Glutamatergic neuron (in vitro differentiated cells): ENCODE measurements at places on chromosomes 1 and 21.
A peak's percentile ranks its signal among the peaks of the same experiment; 100 is the strongest.

GRCh38 chr1:183898001-183898396 lies 93.1 kb downstream of the RGL1 start:
- DNase-seq = no peak

- DNase-seq = no peak
Measured at GRCh38 chr1:165949335-165950130, 122.1 kb downstream of the UCK2 start.

DNA sequence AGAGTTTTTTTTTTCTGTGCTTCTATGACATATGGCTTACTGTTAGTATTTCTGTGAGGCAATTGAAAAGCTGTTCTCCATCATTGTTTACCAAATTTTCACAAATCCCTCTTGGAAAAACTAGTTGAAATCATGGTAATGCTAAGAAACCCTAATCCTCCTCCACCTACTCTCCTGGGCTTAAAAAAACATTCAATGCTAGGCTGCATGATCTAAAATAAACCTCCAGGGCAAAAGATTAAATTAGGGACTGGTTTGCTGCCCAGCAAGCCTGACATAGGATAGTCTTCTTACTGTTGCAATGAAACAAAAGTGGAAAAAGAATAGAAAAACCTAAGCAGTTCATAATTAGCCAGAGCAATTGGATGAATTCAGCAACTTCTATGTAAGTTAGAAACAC lies 16.1 kb downstream of the C1orf52 start:
- DNase-seq = no peak

- no peak for DNase-seq
Measured at GRCh38 chr1:167683226-167683625, 38.6 kb upstream of the MPZL1 start.

DNA sequence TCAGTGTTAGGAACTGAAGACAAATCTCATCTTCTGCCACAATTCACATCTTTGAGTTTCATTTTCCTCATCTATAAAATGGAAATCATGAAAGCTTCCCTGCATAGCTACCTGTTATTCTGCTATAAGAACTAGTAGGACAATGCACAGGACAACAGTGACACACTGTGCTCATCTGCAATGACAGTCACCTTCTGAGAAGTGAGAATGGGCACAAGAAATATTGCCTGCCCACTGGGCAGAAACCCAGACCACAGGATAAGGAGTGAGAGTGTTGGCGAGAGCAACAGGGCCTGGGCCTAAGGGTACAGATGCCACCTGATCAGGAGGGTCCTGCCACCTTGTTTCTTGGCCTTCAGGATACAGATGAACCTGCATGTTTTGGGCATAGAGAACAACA lies 23.3 kb upstream of the ARTN start:
- DNase-seq = no peak

GRCh38 chr1:156444407-156445001 lies 56.1 kb downstream of the MEF2D start:
- peak; percentile 51 for DNase-seq

- DNase-seq = no peak
Measured at GRCh38 chr21:15837645-15838044, 107.9 kb downstream of the USP25 start.

DNA sequence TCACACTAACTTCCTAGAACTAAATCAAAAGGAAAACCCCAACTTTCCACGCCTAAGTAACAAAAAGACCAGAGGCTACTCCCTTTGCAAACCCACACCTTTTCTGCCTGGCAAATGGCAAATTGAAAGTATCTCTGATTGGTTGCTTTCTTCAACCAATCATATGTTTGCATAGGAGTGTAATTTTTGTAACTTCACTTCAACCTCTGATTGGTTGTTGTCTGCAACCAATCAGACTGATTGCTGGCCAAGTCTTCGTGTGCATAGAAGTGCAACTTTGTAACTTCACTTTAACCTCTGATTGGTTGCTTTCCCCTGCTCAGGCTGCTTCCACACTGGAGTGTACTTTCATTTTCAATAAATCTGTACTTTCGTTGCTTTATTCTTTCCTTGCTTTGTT lies 36.9 kb upstream of the PADI2 start:
- DNase-seq = no peak

DNA sequence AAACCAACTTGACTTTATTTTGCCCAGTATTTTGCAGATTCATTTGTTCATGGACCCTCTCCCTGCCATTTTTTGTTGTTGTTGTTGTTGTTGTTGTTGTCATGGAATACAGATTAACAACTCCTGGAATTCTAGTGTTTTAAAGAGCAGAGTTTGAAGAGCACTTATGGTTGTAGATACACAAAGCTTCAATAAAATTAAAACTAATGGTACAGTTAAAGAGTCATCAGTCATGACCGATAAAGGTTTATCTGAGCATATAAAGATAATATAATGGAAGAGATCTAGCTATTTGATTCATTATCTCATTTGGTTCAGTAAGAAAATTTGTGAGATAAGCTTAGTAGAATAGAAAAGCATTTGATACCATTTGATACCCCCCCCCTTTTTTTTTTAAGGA lies 21.8 kb downstream of the NEK7 start:
- DNase-seq = no peak

- peak; percentile 89 for DNase-seq
Measured at GRCh38 chr1:154325583-154326545, 539 bp downstream of the ATP8B2 start.

- no peak for DNase-seq
Measured at GRCh38 chr1:12143631-12144155, 23.1 kb upstream of the TNFRSF1B start.

- no peak for DNase-seq
Measured at GRCh38 chr1:89503690-89504089, 20.9 kb upstream of the LRRC8B start.

- DNase-seq = no peak
Measured at GRCh38 chr1:32885676-32886003, 651 bp upstream of the HPCA start.
